Ovary (tissue), 10 donors: ENCODE measurements at places on chromosomes 7 and 10. TPM values are rescaled to one million over a fixed set of nuclear protein-coding genes. Genes with fewer than 3 reads are reported as not detected.

DNA sequence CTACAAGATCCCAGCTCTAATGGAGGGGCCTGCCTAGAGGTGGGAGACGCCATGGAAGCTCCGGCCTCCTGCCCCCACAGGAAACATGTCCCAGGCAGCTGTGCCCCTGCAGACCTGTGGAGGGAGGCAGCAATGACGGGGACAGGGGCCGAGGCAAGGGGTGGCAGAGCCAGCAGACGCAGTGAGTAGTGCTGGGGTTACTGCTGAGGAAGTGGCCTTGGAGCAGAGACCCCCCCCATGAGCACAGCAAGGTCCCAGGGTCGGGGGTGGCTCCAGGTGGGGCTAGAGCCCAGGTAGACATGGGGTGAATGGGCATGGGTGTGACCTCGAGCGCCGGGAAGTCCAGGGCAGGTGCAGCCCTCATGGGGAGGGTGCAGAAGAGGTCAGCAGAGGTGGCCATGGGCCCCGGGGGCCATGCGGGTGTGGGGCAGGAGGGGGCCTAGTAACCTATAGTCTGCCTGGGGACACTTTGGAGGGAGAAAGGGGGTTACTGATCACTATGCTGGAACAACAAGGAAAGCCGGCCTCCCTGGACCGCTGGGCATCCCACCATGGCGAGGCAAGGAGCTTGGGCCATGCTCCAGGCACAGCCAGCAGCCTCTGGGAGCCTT lies 45.5 kb downstream of the JAKMIP3 start:
- peak; percentile 13 for DNase-seq
- no peak overlapping the region for H3K4me3 ChIP-seq
- H3K27ac ChIP-seq: no peak overlapping the region
- no peaks in the 10 kb centered on the region for H3K27me3 ChIP-seq
- no peaks in the 10 kb centered on the region for H3K4me1 ChIP-seq
- no peaks in the 10 kb centered on the region for H3K36me3 ChIP-seq

GRCh38 chr10:78716043-78716660 lies 352.6 kb upstream of the ZMIZ1 start:
- H3K36me3 ChIP-seq: no peaks in the 10 kb centered on the region
- H3K4me1 ChIP-seq: no peaks in the 10 kb centered on the region
- no peak for DNase-seq
- H3K4me3 ChIP-seq: no peak overlapping the region
- H3K27me3 ChIP-seq: no peaks in the 10 kb centered on the region

DNA sequence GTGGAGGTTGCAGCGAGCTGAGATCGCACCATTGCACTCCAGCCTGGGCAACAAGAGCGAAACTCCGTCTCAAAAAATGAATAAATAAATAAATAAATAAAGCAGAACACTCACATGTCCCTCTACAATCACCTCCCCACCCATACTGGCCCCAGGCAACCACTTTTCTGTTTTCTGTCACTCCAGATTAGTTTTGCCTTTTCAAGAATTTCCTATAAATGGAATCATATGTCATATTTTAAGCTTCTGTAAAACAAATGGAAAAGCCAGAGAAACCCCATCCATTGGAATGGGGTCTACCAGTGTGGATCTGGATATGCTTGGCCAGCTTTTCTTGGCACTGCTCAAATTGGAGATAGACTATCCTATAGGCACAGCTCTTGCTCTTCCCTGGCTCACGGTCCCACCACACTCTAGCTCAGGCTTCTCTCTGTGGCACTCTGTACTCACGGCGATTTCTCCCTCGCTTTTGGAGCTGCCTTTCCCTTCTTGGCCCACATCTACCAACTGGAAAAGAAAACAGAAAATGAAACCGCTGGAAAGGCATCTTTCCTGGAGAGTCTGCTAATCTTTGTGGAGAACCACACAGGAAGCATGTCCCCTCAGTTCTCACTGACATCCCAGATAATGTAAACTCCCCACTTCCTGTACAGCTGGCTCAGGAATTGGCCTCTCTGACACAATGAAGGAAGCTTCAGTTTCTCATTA lies 210.1 kb downstream of the JCAD start:
- no peak for DNase-seq
- no peaks in the 10 kb centered on the region for H3K4me1 ChIP-seq
- H3K4me3 ChIP-seq: no peak overlapping the region
- no peaks in the 10 kb centered on the region for H3K36me3 ChIP-seq
- no peak overlapping the region for H3K27ac ChIP-seq
- no peaks in the 10 kb centered on the region for H3K27me3 ChIP-seq

PAX2 gene
- 0.04 TPM for polyA plus RNA-seq

MAGI2 gene
- polyA plus RNA-seq: 7.1 TPM

DNA sequence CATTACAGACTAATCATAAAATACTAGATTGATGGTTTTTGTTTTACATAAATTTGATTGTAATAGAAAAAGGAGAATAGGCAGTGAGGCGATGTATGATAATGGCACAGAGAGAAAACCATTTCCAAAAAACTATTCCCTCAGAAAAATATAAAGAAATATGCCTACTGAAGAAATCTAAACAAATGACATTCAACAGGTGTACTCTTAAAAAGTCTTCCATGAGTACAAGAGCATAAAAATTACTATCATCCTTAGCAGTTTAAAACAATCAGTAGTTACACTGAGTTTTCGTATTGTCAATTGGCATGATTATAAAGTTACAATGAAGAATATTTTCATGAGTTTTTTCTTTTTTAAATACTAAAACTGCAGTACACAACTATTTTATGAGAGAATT lies 75.0 kb downstream of the ARHGAP12 start:
- no peak for DNase-seq
- no peak overlapping the region for H3K4me3 ChIP-seq
- no peaks in the 10 kb centered on the region for H3K36me3 ChIP-seq
- no peaks in the 10 kb centered on the region for H3K4me1 ChIP-seq
- H3K27me3 ChIP-seq: no peaks in the 10 kb centered on the region
- no peak overlapping the region for H3K27ac ChIP-seq

ACTL6B gene
- polyA plus RNA-seq: not detected

- no peak overlapping the region for H3K4me3 ChIP-seq
- no peaks in the 10 kb centered on the region for H3K36me3 ChIP-seq
- DNase-seq: no peak
- H3K27me3 ChIP-seq: no peaks in the 10 kb centered on the region
- H3K27ac ChIP-seq: no peak overlapping the region
Measured at GRCh38 chr10:6501931-6502330, 78.1 kb downstream of the PRKCQ start.
